Stimulated activated naive CD8-positive, alpha-beta T cell treated with anti-CD3 and anti-CD28 coated beads, Interleukin-15, amount 100 ng/mL, for 72 hours (primary cell): ENCODE measurements at places on chromosomes 7 and 10.

- no peak for DNase-seq
These were observed 278.8 kb downstream of the TNS3 start for GRCh38 chr7:47303014-47303694.

DNA sequence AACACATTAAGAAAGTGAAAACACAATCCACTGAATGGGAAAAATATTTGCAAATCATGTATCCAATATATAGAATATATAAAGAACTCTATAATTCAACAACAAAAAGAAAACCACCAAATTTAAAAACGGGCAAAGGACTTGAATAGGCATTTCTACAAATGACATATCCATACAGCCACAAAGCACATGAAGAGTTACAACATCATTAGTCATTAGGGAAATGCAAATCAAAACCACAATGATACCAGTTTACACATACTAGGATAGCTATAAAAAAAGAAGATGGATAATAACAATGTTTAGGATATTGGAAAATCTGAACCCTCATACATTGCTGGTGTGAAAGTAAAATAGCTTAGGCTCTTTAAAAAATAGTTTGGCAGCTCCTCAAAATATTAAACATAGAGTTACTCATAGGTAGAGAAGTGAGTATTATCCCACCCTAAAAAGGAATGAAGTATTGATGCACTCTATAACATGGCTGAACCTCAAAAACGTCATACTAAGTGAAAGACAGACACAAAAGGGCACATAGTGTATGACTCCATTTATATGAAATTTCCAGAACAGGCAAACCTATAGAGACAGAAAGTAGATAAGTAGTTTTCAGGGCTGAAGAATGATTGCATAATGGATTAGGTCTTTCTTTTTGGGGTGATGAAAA is 4.5 kb downstream of the ZPBP start:
- DNase-seq = no peak

- no peak for DNase-seq
These were observed 60.0 kb downstream of the RALA start for GRCh38 chr7:39683216-39683845.

GRCh38 chr10:129780198-129780597 is 183.9 kb downstream of the EBF3 start:
- DNase-seq = no peak

DNA sequence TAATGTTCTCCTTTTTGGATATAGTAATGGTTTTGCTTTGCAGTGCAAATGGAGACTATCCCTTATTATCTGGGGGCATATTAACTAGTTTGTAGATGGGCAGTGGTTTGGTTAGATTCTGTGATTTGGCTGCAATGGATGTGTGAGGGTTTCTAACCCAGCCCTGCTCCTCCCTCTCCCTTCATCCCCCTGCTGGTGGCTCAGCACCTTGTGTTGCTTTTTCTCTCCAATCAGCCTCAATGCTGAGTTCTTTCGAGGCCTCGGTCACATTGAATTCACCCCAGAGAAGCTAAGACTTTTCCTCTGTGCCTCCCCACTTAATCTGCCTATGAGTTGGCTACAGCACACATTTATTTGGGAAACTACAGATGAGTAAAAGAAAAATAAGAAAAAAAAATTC is 120.0 kb downstream of the MALRD1 start:
- DNase-seq = no peak

DNA sequence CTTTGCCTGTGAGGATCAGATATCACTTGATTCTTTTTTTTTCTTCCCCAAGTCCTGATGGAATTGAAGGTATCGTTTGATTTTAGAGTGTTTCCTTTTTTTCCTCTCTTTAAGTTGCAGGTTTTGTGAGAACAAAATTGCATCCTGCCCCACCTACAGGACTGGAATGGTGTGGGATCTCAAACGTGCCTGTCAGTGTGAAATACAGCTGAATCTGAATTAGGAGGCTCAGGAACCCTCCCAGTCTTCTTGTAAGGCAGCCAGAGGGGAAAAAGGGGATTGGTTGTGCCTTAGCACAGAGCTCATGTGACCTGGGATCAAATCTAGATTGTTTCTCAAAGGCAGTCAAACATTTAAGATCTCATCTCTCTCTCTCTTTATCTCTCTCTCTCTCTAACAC is 32.7 kb upstream of the KLHL7 start:
- DNase-seq = no peak

GRCh38 chr7:69564454-69565417 is 33.5 kb upstream of the AUTS2 start:
- no peak for DNase-seq

DNA sequence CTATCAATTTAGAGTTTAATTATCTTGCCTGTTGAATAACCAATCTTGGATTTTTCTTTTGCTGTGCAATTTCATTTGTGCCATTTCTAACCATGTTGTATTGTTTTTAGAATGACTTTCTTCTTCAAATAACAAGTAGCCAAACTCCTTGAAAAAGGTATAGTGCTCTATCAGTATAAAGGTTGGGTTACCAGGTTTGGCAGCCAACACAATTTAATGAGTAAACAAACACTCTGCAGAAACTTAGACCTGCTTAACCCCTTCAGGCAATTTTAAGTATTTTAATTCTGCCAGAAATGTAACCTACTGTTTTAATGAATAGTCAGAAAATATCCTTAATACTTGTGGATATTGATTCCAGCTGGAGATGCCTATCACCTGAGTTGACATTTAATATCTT is 299.8 kb downstream of the ARL4A start:
- DNase-seq = no peak

DNA sequence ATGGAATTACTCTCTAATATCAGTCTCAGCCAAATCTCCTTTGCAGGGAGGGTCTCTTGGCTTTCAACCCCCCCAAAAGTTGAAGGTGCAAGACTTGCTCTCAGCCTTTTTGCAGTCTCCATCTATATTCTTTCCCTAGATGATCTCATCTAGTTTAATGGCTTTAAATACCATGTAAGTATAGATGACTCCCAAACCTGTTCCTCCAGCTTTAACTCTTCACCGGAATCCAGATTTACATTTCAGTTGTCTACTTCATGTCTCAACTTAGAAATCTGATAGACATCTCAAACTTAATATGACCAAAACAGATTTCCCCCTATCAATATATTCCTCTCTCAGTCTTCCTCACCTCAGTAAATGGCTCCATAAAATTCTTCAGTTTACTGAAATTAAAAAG is 9.9 kb upstream of the TAS2R41 start:
- no peak for DNase-seq

- no peak for DNase-seq
These were observed 18.5 kb upstream of the FAM133B start for GRCh38 chr7:92608380-92609322.

DNA sequence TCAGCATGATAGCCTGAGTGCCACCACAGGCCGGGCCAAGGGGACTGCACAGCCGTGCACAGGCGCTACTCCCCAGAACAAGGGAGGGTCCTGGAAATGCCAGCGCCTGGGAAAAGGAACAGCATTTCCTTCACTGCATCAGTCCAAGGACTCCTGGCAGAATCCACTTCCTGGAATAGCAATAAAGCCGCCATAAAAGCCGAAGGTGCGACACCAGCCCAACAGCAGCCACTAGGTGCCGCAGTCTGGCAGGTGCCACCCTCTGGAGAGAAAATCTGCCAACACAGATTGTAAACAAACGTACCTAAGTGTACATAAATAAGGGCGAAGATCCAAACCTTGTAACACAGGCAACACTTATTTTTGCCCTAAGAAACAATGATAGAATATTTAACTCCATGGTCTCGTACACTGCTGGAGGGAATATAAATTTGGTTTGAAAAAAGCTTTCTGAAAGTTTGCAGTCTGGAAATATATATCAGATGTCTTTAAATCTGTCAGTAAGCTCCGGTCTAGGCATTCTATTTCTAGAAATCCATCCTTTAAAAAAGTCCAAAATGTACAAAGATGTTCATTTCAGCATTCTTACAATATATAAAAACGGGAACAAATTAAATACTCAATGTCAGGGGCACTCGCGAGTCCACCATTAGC is 22.2 kb downstream of the VOPP1 start:
- no peak for DNase-seq

GRCh38 chr7:134813663-134814396 is 34.4 kb downstream of the CALD1 start:
- no peak for DNase-seq

DNA sequence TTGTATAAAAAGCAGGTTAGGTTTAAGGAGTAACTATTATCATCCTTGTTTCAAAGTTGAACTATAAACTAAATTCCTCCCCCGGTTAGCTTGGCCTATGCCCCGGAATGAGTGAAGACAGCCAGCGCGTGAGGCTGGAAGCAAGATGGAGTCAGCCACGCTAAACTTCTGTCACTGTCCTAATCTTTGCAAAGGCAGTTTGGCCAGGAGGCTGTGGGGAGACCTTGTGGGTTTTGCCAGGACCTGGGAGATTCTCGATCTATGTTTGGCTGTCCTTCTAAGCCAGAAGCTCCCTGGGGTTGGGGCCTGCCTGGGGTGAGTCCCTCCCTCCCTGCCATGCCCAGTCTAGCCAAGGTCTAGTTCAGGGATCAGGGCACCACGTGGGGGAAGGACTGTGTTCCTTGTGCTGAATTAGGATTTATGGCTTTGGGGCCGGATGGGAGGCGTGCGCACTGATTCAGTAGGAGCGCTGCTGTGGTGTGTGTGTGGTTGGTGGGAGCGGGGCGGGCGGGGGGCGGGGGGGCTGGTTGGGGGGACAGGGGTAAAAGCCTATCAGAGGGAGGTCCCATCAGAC is 871 bp upstream of the GTF2IRD1 start:
- no peak for DNase-seq

DNA sequence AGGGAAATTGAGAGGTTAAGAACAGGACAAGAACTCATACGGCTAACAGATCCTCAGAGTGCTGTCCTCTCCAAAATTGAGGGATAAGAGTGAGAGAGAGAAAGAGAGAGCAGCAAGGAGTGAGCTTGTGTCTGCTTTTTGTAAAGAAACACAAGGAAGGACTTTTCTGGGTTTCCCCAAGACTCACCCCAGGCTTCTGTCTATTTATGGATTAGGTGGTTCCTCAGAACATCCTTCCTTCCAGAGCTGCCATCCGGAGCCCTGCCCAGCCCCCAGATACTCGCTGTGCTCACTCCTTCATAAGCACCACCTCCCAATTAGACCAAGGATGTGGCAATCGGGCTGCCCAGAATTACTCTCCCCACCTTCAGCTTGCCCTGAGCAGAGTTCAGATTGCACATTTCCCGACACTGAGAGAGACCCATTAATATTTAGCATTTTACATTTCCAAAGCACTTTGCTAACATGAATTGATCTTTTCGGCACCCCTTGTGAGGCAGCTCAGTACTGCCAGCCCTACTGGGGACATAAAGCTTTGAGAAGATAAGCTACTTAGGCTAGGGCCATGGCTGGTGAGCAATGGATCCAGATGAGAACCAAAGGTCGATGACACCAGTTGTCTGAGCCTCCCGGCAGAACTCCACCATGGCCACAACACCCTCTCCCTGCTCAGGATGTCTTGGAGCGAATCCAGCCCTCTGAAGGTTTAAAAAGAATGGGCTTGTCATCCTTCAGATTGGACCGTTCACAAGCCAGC is 19.2 kb upstream of the R3HCC1L start:
- no peak for DNase-seq

GRCh38 chr10:119024882-119025281 is 4.6 kb upstream of the NANOS1 start:
- DNase-seq = no peak

GRCh38 chr7:137130751-137131158 is 212.8 kb downstream of the PTN start:
- DNase-seq = no peak

GRCh38 chr7:1235501-1236131 is 2.9 kb downstream of the UNCX start:
- DNase-seq = no peak

- DNase-seq = no peak
These were observed 63.9 kb upstream of the SORCS3 start for GRCh38 chr10:104577163-104577562.

DNA sequence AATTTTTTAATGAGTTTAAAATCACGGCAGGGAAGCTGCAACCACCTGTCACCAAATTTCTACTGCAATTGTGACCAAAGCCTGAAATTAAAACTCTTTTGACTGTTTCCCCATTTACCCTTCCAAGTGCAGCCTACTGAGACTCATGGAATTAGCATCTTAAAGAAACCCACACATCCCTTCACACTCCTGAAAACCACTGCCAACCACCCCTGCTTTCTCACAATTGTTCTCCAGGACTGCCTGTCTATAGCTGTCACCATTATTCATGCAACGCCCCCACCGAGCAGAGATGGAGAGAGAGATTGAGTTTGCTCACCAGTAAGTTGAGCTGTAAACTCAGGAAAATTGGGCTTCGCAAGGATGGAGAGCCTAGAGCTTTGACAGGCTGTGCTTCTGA is 383.8 kb upstream of the SORCS1 start:
- DNase-seq = no peak

GRCh38 chr7:69038915-69039314 is 559.4 kb upstream of the AUTS2 start:
- no peak for DNase-seq

- no peak for DNase-seq
These were observed 119.5 kb downstream of the TCF7L2 start for GRCh38 chr10:113069595-113069994.
